NCI-H524 (cell line): ENCODE measurements at places on chromosomes 5 and 9.

DNA sequence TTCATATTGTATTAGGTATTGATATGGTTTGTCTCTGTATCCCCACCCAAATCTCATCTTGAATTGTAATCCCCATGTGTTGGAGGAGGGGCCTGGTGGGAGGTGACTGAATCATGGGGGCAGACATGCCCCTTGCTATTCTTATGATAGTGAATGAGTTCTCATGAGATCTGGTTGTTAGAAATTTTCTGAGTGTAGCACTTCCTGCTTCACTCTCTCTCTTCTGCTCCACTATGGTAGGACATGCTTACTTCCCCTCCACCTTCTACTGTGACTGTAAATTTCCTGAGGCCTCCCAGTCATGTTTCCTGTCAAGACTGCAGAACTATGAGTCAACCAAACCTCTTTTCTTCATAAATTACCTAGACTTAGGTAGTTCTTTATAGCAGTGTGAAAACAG is 187.4 kb upstream of the SLC24A2 start:
- no peak for DNase-seq

DNA sequence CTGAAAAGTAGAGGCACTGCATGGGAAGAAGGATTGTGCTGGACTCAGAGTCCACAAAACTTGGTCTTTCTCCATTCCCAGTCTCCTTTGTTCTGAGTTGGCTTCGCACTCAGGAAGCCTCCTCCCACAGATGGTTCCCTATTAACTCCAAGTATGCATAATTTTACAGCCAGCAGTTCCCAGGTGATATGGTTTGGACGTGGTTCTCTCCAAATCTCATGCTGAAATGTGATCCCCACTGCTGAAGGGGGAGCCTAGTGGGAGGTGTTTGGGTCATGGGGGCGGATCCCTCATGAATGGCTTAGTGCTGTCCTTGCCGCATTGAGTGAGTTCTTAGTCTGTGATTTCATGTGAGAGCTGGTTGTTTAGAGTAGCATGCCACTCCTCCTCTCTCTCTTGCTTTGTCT is 86.6 kb downstream of the FEM1C start:
- peak; percentile 18 for DNase-seq

- no peak for DNase-seq
Observed at GRCh38 chr9:128627906-128628305, 28.7 kb downstream of the DYNC2I2 start.

DNA sequence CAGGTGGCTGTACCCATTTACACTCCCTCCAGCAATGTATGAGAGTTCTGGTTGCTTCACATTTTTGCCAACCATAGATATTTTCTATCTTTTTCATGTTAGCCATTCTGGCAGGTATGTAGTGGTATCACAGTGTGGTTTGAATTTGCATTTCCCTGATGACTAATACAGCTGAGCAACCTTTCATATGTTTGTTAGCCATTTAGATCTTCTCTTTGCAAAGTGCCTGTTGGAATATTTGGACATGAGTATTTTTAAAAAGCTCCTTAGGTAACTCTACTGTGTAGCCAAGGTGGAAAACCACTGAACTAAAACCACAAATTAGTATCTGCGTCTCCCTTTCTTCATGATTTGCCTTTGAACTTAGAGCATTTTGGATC is 31.9 kb downstream of the IRF1 start:
- no peak for DNase-seq

DNA sequence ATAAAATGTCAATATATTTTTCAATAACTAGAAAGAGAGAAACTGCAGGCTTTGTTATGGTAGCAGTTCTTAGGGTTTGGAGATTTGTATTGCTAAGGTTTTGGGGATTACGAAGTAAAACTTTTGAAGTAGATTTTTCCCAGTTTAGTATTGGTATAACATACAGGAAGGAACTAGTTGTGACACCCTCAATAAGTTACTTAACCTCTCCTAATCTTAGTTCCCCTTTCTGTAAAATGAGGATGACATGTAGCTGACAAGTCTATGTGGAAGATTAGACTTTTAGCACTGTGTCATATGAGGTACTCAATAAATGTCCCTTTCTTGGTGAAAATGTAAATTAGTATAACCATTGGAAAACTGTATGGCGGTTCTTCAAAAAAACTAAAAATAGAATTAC is 73.4 kb upstream of the ATG10 start:
- no peak for DNase-seq

DNA sequence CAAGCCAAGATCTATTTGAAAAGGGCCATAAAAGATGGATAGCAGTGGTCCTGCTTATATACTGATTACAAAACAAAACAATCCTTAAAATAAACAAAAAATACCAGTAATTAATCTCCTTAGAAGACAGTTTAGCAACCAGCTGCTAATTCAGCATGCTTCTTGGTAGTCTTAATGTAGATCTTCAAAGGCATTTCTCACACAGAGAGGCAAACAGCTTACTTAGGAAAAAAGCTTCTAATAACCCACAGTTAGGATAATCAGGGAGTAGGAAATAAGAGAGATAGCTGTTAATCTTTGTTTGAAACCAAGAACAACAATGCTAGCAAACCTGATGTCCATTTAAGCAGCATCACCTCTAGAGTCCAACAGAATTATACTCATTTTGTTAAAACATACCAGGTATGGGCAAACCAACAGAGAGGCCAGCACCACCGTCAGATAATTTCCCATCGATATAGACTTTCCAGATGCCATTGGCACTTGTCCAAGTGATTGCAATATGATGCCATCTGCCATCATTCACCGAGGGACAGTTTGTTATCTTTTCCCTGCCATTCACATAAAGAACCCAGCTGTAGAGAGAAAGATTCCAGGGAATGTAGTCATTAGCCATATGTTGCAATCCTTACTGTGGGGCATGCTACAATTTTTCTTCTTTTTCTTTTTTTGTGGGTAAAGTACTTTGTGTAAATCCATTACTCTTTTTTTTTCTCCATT is 105.6 kb upstream of the TXNDC8 start:
- peak; percentile 86 for DNase-seq

GRCh38 chr9:124448019-124448418 is 2.2 kb upstream of the ADGRD2 start:
- DNase-seq, result no peak

DNA sequence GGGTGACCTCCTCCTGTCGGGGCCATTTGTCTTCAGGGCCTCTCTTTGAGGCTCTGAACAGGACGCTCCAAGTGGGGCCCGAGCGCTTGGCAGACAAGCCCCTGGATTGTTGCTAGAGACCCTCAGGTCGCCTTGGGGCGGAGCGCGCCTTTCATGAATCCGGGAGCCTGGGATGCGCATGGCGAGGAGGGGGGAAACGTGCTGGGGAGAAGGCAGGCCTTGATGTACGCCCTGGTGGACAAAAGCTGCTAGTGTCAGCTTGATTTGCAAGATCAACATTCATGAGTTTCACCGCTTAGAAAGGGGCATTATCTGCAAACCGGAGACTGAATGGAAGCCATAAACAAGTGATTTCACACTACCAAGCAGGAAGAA is 226.3 kb downstream of the SMARCA2 start:
- no peak for DNase-seq

DNA sequence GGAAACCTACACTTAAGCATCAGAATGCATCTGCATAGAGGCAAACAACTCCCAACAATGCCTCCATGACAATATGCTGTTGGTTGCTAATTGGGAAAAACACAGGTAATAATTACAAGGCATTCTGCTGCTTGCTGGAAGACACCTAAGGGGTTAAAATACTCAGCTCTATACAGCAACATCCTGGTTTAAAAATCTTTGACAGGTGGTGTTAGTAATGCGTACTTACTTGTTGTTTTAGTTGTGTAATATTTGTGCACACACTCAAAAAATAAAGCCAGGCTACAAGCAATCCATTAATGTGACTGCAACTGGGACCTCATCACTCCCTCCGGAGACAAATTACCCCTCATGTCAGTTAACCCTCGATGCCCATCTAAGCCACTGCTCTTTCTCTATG is 126.3 kb upstream of the ELL2 start:
- no peak for DNase-seq

- no peak for DNase-seq
Observed at GRCh38 chr9:61667559-61668121, 477.8 kb downstream of the SPATA31A7 start.

DNA sequence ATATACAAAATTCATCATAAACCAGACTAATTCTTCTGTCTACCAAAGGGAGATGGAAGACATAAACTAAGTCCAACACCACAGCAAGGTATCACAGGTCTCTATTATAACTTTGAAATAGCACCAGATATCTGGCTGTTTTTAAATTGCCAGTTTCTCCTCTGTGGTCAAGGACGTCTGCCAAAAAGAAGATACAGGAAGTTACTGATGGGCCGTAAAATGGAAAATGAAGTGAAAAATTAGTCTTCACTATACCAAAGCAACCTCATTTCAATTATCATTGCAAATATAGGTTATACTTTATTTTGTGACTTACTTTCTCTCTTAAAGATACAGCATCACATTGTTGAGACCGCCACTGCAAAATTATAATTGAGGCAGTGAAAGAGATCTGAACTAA is 225.5 kb downstream of the NDUFS4 start:
- DNase-seq, result no peak

- DNase-seq, result no peak
Observed at GRCh38 chr5:82938901-82939725, 138.1 kb downstream of the TMEM167A start.

GRCh38 chr5:66242050-66242715 is 98.1 kb downstream of the SREK1 start:
- no peak for DNase-seq

GRCh38 chr9:126301985-126302603 is 24.5 kb upstream of the MVB12B start:
- peak; percentile 43 for DNase-seq
